ENCODE measurements at places on chromosomes 12 and 14.

- DNase-seq, result no peak
Observed at GRCh38 chr12:82357845-82358199, 365 bp downstream of the CCDC59 start.

DNA sequence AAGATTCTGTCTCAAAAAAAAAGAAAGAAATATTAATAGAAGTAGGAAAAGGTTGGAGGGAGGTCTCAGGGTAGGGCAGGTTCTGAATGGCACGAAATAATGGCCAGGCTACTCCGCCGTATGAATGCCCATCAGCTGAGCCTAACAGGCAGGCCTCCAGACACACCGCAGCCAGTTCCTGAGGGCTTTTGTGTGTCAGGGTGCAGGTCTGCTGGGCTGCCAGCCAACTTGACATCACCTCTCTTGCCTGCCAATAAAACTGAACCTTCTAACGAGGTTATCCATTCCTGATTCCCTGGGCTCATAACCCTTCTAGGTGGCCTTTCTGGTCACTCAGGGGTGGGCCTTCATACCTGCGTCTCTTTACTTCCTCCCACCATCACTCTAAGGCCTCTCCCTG is 3.0 kb downstream of the IFI27 start:
- DNase-seq, result no peak

- no peak for DNase-seq
Observed at GRCh38 chr12:123849517-123849916, 87.4 kb downstream of the DNAH10 start.

DNA sequence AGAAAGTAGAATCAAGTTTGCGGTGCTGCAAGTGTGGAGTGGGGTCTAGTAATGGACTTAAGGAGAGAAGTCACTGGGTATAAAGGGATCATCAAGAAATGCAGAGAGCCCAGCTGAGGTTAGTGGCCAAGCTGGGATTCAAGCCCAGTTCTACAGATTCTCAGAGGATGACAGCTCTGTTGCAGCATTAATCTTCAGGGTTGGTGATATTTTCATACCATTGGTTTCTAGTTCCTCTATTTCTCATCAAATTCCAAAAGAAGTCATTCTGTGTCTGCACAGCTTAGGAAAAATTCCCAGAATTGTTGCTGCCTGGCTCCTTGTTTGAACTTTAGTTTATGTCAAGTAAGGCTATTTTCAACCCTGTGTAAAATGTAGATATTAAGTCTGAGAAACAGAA is 169.5 kb upstream of the NTF3 start:
- no peak for DNase-seq

DNA sequence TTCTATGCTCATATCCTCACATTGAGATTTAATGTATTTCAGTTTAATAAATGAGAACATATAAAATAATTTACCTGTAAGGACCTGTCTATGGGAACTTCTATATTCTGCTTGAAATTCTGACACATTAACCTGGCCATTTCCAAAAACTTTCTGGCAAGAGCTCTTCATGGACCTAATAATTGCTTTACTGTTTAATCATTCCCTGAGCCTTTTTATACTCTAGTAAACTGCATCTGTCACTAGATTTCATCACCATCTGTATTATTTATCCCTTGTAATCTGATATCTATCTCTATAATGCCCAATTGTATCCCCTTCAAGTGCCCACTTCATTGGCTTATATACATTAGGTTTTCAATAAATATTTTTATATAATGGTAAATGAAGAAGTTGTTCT is 327.7 kb downstream of the RAD51B start:
- DNase-seq, result no peak

GRCh38 chr12:82857911-82858533 is 171.3 kb downstream of the TMTC2 start:
- no peak for DNase-seq

GRCh38 chr12:122084857-122085405 is 6.4 kb downstream of the MLXIP start:
- DNase-seq, result no peak

DNA sequence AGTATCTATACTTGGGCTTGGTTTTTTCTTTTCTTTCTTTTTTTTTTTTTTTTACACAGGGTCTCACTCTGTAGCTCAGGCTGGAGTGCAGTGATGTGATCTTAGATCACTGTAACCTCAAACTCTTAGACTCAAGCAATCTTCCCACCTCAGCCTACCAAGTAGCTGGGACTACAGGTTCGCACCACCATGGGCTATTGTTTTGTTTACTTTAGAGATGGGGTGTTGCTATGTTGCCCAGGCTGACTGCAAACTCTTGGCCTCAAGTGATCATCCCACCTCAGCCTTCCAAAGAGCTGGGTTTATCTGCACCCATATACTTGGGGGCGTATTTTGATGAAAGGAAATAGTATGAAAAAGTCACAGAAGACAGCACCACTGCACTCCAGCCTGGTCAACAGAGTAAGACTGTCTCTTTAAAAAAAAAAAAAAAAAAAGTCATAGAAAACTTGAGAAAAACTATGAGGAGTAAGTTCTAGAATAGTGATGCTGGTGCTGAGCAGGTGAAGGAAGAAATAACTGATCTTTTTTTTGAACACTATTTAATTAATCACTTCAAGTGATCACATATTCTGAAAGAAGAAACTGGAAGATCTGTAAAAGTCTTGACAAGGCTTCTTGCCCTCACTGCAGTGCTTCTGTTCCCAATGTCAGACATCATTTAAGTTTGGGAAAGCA is 53.8 kb upstream of the NPFF start:
- no peak for DNase-seq

GRCh38 chr12:33438851-33439586 is 600 bp downstream of the SYT10 start:
- no peak for DNase-seq

All from activated effector memory CD4-positive, alpha-beta T cell treated with Interleukin-2 at 50 U/mL for 16 hours (primary cell).